Ovary (tissue), 10 donors: ENCODE measurements at places on chromosomes 1 and 21. TPM values are rescaled to one million over a fixed set of nuclear protein-coding genes. Genes with fewer than 3 reads are reported as not detected.

- H3K4me3 ChIP-seq, result no peak overlapping the region
- H3K4me1 ChIP-seq, result peaks cover 1% of the 10 kb centered on the region
- H3K27ac ChIP-seq, result no peak overlapping the region
- no peak for DNase-seq
- H3K27me3 ChIP-seq, result no peaks in the 10 kb centered on the region
Observed at GRCh38 chr1:234710381-234710780, 100.4 kb upstream of the IRF2BP2 start.

Gene PAFAH2
- 8.3 TPM for total RNA-seq

Gene SPRR1B
- total RNA-seq, result not detected

DNA sequence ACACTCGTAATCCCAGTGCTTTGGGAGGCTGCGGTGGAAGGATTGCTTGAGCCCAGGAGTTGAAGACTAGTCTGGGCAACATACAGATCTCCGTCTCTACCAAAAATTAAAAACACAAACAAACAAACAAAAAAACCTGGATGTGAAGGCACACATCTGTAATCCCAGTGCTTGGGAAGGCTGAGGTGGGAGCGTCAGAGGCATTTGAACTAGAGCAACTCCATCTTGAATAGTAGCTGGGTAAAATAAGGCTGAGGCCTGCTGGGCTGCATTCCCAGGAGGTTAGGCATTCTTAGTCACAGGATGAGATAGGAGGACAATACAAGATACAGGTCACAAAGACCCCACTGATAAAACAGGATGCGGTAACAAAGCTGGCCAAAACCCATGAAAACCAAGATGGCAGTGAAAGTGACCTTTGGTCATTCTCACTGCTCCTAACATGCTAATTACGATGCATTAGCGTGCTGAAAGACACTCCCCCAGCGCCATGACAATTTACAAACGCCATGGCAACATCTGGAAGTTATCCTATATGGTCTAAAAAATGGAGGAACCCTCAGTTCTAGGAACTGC is 33.2 kb upstream of the RD3 start:
- no peaks in the 10 kb centered on the region for H3K27me3 ChIP-seq
- no peaks in the 10 kb centered on the region for H3K36me3 ChIP-seq
- no peak overlapping the region for H3K27ac ChIP-seq
- H3K4me1 ChIP-seq, result no peaks in the 10 kb centered on the region
- H3K4me3 ChIP-seq, result no peak overlapping the region
- no peak for DNase-seq

Gene WNT4
- total RNA-seq, result 3.7 TPM

- H3K4me1 ChIP-seq, result no peaks in the 10 kb centered on the region
- no peaks in the 10 kb centered on the region for H3K27me3 ChIP-seq
- no peak overlapping the region for H3K27ac ChIP-seq
- H3K4me3 ChIP-seq, result no peak overlapping the region
- DNase-seq, result no peak
Observed at GRCh38 chr1:25118546-25118945, 113.8 kb downstream of the SYF2 start.

- no peaks in the 10 kb centered on the region for H3K27me3 ChIP-seq
- no peak for DNase-seq
- H3K4me1 ChIP-seq, result no peaks in the 10 kb centered on the region
- H3K4me3 ChIP-seq, result no peak overlapping the region
- H3K36me3 ChIP-seq, result no peaks in the 10 kb centered on the region
- H3K27ac ChIP-seq, result no peak overlapping the region
Observed at GRCh38 chr21:36306872-36307534, 13.0 kb upstream of the MORC3 start.

DNA sequence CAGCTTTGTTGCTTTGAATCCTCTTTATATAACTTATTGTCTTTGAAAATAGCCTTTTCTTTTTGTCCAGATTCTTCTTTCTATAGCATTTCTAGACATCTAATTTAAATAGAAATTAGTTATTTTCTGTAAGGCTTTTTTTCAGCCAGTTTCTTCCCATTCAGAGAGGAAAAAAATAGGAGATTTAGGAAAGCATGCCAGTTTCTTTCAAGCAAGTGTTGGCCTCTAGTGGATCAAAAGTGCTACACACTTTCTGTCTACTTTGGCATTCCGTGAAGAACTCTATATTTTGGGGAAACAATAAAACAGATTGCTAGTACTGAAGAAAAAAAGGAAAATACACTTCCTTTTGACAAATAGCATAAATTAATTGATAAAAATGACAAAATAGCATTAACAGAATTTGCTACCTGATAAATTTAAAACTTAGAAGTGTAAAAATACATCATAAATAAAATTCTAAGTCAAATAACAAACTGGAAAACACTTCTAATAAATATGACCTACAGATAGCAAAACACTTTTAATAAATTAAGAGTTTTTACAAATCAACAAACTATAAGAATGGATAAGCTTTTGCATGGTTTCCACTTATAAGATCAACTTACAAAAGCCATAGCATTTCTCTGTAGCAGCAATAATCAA is 13.1 kb upstream of the EXO1 start:
- no peaks in the 10 kb centered on the region for H3K36me3 ChIP-seq
- H3K4me1 ChIP-seq, result no peaks in the 10 kb centered on the region
- H3K27ac ChIP-seq, result no peak overlapping the region
- no peak overlapping the region for H3K4me3 ChIP-seq

DNA sequence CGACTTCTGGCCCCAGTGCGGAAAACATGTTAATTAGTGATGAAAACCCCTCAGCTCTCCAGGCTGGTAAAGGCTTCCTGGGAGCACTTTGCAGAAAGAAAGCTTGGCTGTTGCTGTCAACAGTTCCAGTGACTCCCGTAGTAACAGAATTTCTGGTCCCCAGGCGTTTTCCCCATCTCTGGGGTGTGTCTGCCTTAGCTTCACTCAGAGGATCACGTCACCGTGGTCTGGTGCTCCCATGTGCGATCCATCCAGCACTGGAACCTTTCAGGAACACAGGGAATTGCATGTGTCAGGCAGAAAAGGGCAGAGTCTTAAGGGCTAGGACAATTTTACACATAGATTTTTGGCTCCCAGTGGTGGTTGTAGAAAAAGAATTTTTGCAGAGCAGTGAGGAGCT is 470.4 kb upstream of the USP24 start:
- no peaks in the 10 kb centered on the region for H3K4me1 ChIP-seq
- H3K4me3 ChIP-seq, result no peak overlapping the region
- no peak overlapping the region for H3K27ac ChIP-seq
- H3K27me3 ChIP-seq, result no peaks in the 10 kb centered on the region
- DNase-seq, result no peak
- no peaks in the 10 kb centered on the region for H3K36me3 ChIP-seq

DNA sequence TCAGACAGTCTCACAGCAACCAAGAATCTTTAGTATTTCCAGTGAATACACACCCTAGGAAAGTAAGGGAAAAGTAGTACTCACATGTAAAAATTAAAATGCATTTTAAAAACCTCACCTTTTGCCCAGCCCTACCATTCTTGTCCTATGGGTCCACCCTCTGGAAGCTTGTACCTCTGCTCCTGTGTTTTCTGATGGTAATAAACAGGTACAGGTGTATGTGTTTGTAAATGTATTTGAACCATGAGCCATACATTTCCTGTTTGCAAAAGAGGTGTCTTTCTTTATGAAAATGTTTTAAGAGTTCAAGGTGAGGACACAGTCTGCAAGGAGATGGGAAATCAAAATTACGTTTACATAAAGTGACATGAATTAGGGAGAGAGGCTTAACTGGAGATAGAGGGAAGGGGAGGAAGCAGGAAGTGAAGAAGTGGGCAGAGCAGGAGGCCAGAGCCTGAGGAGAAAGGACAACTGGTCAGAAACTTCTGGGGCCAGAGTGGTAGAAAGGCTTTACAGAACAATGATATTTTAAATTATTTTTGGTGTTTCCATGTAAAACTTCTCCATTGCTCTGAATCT is 52.0 kb upstream of the IVNS1ABP start:
- no peak for DNase-seq
- H3K4me3 ChIP-seq, result no peak overlapping the region
- H3K36me3 ChIP-seq, result no peaks in the 10 kb centered on the region
- peaks cover 3% of the 10 kb centered on the region for H3K4me1 ChIP-seq
- H3K27me3 ChIP-seq, result no peaks in the 10 kb centered on the region

- H3K27me3 ChIP-seq, result no peaks in the 10 kb centered on the region
- H3K27ac ChIP-seq, result no peak overlapping the region
- no peaks in the 10 kb centered on the region for H3K36me3 ChIP-seq
- peaks cover 3% of the 10 kb centered on the region for H3K4me1 ChIP-seq
- no peak for DNase-seq
- no peak overlapping the region for H3K4me3 ChIP-seq
Observed at GRCh38 chr1:208272311-208272710, 28.1 kb upstream of the PLXNA2 start.

Gene ZNF695
- total RNA-seq, result 3.4 TPM

DNA sequence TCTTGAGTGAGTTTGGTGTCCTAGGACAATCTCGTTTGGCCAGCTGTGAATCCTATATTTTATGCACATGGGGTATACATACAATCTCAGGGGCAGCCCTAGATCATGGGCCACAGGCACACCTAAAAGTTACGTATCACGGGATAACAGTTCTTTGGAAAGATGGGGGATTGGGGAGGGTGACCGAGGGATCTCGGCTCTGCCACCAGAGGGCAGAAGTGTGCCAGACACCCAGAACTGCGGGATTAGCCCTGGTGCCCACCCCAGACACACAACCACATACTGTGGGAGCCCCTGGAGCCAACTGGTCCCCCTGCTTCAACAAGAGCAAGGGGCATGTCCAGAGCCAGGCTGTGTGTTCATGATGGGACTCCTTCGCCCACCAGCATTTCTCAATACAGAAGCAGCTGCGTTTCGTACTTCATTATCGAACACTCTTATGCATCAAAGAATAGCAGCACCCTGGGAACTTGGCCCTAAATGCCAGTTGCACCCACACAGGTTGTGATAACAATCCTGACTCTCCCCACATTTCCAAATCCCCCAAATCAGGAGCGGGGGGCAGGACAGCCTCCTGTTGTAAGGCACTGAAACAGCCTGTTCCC is 37.4 kb downstream of the TMCO4 start:
- H3K27ac ChIP-seq, result no peak overlapping the region
- H3K36me3 ChIP-seq, result no peaks in the 10 kb centered on the region
- no peak overlapping the region for H3K4me3 ChIP-seq
- no peak for DNase-seq
- no peaks in the 10 kb centered on the region for H3K4me1 ChIP-seq

GRCh38 chr1:147919896-147920295 is 8.3 kb upstream of the GPR89B start:
- no peak overlapping the region for H3K4me3 ChIP-seq
- no peaks in the 10 kb centered on the region for H3K4me1 ChIP-seq
- no peaks in the 10 kb centered on the region for H3K27me3 ChIP-seq
- H3K36me3 ChIP-seq, result no peaks in the 10 kb centered on the region

- H3K4me1 ChIP-seq, result no peaks in the 10 kb centered on the region
- H3K36me3 ChIP-seq, result no peaks in the 10 kb centered on the region
- H3K27me3 ChIP-seq, result no peaks in the 10 kb centered on the region
- H3K4me3 ChIP-seq, result no peak overlapping the region
- no peak for DNase-seq
Observed at GRCh38 chr1:20698195-20698910, 19.5 kb downstream of the KIF17 start.

Gene SPATA46
- not detected for total RNA-seq

GRCh38 chr1:66317248-66317515 is 216.8 kb upstream of the SGIP1 start:
- no peaks in the 10 kb centered on the region for H3K36me3 ChIP-seq
- peak overlapping the region; percentile 77 for H3K27ac ChIP-seq
- H3K4me3 ChIP-seq, result no peak overlapping the region
- DNase-seq, result no peak
- H3K27me3 ChIP-seq, result no peaks in the 10 kb centered on the region
- H3K4me1 ChIP-seq, result peaks cover 2% of the 10 kb centered on the region

GRCh38 chr21:35266546-35266945 is 217.4 kb upstream of the RUNX1 start:
- no peak for DNase-seq
- no peak overlapping the region for H3K4me3 ChIP-seq
- no peaks in the 10 kb centered on the region for H3K36me3 ChIP-seq

Gene JUN
- total RNA-seq, result 256 TPM

Gene HES2
- total RNA-seq, result 0.15 TPM

DNA sequence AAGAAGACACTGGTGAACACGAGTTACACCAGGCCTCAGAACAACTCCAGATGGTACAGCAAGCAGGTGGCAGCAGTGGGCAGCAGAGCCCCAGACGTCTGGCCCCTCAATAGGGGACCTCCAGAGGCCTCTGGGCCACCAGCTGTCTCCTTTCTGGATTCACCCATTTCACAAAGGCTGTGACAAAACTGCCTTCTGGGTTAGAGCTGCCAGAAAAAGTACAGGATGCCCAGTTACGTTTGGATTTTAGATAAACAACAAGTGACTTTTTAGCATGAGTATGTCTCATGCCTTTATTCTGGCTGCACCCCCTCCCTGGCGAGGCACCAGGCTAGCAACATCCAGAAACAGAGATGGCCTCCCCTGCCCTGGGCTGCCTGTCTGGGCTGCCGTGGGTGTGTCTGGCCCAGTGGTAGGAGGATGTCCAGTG is 30.1 kb downstream of the ITPKB start:
- no peak overlapping the region for H3K4me3 ChIP-seq
- H3K36me3 ChIP-seq, result no peaks in the 10 kb centered on the region
- no peak overlapping the region for H3K27ac ChIP-seq
- H3K4me1 ChIP-seq, result peaks cover 5% of the 10 kb centered on the region
- no peak for DNase-seq

DNA sequence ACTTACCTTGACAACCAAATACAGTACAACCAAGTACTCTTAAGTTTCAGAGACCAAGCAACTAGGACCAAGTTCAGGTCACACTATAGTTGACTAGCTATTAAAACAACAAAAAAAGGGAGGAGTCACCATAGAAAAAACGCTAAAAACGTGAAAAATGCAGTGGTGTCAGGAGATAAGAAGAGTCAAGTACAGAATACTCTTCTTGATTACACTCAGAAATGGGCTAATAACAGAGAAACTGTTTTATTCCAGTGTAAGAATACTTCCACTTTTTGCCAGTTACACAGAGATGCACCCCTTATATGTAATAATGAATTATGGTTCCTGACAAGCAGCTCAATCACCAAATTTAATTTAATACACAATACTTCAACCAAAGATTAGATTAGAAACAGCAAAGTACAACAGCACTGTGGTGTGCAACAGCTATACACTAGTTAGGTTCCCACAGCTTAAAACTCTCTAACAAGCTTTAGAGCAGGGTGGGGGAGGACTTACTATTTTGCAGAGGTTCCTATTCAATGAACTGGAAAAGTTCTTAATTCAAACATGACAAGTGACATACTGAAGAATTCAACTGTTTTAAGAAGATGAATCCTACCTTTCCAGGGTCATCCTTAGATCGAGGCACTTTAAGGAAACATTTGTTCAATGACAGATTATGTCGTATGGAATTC is 70.4 kb downstream of the FOXJ3 start:
- no peak overlapping the region for H3K27ac ChIP-seq
- no peak for DNase-seq
- H3K4me1 ChIP-seq, result peaks cover 5% of the 10 kb centered on the region
- H3K4me3 ChIP-seq, result no peak overlapping the region
- no peaks in the 10 kb centered on the region for H3K27me3 ChIP-seq

- DNase-seq, result no peak
- no peaks in the 10 kb centered on the region for H3K27me3 ChIP-seq
- H3K4me1 ChIP-seq, result no peaks in the 10 kb centered on the region
- no peak overlapping the region for H3K4me3 ChIP-seq
- no peaks in the 10 kb centered on the region for H3K36me3 ChIP-seq
Observed at GRCh38 chr1:233993651-233994050, 89.2 kb downstream of the SLC35F3 start.

Gene GBP1
- total RNA-seq, result 21.0 TPM

Gene WNT2B
- 45.1 TPM for total RNA-seq
